ENCODE measurements at places on chromosomes 11 and 22.
A peak's percentile ranks its signal among the peaks of the same experiment; 100 is the strongest.

DNA sequence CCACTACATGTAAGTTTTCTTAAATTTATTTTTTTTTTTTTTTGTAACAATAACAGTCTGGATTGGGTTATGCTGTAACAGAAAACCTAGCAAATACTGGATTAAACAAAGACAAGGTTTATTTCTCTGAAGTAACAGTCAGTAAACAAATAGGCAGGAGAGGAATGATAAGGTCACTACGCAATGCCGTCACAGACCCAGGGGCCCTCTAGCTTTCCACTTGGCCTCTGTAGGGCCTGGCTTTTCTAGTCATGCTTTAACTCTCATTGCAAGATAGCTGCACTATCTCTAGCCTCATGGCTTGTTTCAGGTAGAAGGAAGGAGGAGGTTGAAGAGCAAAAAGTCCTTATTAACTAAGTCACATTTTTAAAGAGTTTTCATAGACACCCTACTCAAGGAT lies 6.5 kb downstream of the OR10A6 start:
- no peak for DNase-seq

GRCh38 chr11:134562941-134563471 lies 151.0 kb upstream of the B3GAT1 start:
- DNase-seq: no peak

DNA sequence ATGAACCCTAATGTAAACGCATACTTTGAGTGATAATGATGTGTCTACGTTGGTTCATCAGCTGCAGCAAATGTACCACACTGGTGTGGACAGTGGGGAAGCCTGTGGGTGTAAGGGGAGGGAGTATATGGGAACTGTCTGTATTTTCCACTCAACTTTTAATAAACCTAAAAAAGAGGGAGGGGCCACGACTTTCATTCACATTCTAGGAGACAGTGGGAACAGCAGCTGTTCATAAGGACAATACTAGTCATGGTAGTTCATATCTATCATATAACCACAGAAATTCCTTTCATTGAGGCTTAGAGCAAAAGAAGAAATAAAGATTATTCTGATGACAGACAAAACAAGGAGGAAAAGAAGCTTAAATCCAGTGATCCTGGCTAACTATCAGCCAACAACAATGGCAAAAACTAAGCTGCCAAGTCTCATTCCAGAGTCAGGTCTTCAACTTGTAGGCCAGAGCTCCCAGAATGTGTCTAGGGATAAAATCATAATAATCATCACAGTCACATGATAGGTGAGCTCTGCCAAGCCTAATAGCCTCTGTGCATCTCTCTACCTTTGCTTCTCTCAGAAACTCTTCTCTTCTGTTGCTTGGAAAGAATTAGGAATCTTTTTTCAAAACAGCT lies 59.4 kb upstream of the CHRM4 start:
- DNase-seq: no peak

DNA sequence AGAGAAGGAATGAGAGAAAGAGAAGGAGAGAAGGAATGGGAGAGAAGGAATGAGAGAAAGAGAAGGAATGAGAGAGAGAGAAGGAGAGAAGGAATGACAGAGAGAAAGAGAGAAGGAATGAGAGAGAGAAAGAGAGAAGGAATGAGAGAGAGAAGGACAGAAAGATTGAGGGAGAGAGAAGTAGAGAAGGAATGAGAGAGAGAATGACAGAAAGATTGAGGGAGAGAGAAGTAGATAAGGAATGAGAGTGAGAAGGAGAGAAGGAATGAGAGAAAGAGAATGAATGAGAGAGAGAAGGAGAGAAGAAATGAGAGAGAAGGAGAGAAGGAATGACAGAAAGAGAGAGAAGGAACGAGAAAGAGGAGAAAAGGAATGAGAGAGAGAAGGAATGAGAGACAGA lies 34.1 kb upstream of the APOL5 start:
- no peak for DNase-seq

DNA sequence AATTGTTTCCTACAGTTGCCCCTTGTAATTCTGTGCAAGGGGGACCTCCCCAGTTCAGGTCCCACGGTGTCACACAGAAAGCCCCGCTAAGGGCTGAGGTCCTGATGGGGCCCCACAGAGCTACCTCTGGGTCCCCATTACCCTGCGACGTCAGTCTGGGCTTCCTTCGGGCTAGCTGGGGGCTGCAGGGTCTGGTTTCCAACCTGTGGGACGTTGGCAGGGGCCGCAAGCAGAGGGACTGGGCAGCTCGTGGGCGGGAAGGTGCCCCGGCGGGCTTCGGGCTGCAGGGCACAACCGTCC lies 698 bp downstream of the SLC37A4 start:
- DNase-seq: no peak

DNA sequence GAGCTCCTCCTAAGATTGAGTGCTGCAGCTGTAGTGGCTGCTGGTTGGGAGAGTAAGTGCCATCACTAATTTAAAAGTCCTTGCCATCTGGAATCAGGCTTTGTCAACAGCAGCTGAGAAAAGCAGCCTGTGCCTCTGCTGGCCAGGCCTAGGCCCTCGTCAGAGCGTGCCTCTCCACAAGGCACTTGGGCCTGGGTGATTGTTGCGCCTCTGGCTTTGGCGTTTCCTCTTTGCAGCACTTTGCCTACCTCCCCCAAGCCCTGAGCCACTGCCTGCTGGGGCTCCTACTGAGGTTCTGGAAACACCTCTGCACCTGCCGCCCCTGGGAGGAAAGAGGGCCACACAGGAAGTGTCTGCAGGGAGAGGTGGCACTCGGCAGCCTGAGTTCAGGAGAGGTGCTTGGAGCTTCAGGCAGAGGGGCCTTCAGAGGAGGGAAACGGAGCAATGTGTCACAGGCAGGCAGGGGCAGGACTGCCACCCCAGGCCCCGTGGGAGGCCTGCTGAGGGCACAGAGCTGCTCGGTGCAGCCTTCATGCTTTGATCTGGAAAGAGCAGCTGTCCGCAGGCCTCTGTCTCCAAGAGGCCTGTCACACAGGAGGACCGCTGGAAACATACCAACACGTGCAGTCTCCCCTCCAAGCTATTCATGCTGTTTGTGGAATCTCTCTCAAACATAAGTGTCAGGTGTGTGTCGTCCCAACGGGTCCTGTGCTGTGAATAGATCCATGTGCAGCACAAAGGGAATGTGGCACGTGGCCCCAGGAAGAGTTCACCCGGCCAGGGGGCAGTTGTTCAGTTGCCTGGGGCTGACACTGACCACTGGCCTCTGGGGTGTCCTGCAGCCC lies 61.5 kb upstream of the EMID1 start:
- DNase-seq: no peak

- DNase-seq: no peak
Observed at GRCh38 chr11:28636033-28636432, 527.8 kb downstream of the METTL15 start.

GRCh38 chr11:65501472-65502273 lies 2.8 kb downstream of the MALAT1 start:
- peak; percentile 64 for DNase-seq

DNA sequence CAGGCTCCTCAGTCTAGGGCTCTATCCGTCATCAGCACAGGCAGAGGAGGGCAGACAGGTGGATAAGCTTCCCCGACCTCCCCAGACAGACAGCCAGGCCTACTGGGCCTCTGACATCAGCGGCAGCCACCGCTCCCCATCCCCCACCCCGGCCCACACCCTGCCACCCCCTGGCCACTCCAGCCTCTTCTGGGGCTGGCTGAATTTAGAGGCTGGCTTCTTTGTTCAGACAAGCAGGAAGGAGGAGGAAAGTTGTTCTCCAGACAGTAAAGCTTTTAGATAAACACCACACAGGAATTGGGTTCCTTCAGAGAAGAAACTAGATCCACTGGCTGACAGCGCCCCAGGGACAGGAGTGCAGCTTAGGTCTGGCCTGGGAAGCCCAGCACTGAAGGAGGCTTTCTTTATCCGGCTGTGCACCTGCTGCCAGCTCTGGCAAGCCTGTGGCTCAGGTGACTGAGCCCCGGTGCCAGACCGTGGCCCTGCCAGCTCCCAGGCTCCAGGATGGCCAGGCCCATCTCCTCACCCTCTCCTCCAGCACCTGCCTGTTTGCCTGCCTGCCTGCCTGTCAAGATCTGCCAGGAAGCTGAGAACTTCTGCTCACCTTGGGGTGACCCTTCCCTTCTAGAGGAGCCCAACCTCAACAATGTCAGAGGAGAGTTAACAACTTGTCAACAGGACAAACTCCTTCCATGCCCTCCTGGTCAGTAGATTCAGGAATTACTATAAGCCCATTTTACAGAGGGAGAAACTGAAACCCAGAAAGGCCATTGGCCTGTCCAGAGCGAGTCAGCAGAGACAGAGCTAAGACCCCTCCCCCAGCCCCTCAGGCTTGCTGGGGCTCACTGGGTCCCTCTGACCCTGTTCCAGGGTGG lies 44.0 kb upstream of the KLHL35 start:
- DNase-seq: no peak

GRCh38 chr11:119882316-119882715 lies 153.3 kb upstream of the NECTIN1 start:
- DNase-seq: no peak

GRCh38 chr22:46593996-46594946 lies 25.9 kb upstream of the GRAMD4 start:
- DNase-seq: no peak

DNA sequence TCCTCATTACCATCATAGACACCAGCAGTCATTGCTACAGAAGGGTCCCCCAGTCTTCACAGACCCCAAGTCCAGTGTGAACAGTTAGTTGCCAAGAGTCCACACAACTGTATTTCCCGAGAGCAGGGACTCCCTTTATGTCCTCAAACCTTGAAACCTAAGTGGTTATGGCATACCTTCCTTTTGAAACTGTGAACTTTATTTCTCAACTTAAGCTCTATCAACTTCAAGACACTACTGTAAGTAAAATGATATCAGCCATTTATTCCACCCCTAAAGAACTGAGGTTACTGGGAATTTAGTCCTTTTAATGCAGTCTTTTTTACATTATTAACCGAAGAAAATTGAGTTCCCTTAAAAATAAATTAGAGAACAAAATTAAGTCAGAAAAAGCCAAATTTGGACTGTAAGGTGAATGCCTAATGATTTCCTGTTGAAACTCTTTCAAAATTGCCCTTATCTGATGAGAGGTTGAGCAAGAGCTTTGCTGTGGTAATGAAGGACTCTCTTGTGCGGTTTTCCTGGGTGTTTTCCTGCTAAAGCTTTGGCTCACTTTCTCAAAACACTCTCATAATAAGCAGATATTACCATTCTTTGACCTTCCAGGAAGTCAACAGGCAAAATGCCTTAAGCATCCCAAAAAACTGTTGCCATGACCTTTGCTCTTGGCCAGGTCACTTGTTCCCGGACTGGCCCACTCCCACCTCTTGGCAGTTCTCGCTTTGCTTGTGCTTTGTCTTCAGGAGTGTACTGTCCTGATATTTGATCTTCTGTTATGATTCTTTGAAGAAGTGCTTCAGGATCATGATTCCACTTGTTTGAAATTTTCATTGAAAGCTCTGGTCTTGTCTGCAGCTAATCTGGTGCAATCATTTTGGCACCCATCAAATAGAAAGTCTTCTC lies 765.4 kb upstream of the ANO3 start:
- DNase-seq: peak; percentile 5

GRCh38 chr11:17208257-17208999 lies 642 bp upstream of the PIK3C2A start:
- DNase-seq: peak; percentile 74

DNA sequence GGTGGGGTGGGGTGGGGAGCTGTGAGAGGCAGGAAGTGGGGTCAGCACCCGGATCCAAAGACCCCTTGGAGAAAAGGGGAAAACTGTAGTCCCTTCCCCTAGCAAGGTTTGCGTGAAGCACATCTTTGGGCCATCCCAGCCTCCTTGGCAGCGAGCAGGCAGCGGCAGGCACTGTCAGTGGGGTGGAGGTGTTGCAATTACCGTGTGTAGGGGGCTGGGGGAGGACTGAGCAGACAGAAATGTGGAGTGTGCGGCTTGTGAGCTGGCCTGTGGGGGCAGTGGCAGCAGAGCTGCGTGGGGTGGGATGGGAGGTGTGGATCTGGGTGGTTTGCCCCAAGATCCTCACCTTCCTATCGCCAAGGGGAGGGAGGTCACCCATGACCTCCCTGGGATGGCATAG lies 16.4 kb downstream of the DAGLA start:
- DNase-seq: no peak

DNA sequence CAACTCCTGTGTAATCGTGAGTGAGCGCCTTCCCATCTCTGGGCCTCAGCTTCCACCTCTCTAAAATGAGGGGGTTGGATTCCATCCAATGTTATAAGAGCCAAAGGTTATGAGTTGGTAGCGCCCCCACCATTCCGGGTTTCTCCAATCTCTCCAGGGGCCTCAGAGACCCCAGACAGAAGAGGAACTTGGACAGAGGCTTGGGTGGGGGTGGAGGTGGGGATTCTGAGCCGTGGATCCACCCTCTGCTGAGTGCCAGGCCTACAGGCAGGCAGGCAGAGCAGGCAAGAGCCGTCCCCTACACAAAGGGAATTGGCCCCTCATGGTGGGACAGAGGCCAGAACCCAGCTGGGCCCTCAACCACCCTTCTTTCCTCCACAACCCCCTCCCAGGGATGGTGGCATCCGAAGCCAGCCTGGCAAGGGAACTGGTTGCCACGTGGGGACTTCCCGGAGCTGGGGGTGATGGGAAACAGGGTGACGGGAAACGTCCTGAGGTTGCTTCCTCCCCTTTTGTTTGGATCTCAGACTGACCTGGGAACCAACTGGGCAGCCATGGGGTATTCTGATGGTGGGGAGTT lies 31.8 kb downstream of the TXN2 start:
- no peak for DNase-seq

DNA sequence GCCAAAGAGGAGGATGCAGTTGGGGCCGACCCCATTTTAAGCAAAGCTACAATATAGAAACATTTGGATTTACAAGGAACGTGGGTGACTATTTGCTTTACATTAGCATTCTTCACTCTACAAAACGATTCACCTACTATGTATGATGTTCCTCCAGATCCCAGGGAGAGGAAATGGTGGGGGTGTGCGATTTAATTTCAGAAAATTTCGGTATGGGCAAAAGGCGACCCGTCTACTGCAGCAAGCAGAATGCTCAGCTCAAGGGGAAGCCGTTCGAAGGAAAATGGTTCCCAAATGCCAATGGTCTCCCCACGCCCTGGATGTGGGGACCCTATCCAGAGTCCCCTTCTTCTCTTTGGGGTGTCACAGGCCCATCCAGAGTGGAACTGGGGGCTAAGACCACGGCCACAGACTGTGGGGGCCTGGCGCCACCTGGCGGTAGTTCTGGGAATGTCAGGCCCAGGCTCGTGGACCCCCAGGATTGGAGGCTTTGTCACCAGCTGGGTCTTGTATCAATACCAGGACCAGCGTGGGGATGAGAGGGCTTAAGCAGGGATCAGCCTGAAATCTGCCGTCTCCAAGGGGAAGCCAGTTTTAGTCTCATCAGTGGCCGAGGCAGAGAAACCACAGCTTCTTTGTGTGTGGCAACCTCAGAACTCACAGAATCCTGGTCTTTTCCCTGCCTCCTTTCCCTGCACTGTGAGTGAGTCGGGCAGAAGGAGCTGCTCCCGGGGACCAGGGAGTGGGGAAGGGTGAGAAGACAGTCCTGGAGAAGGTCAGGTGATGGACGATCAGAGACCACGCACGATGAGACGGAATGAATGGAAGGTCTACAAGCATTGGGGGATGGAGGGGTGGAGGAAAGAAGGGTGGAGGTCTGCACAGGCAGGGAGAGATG lies 8.4 kb downstream of the LRRC10B start:
- DNase-seq: no peak

GRCh38 chr11:65434057-65434666 lies 11.6 kb downstream of the NEAT1 start:
- peak; percentile 38 for DNase-seq

GRCh38 chr22:32534252-32535235 lies 59.9 kb downstream of the FBXO7 start:
- DNase-seq: no peak

- no peak for DNase-seq
Observed at GRCh38 chr11:64409278-64409677, 50.3 kb downstream of the RPS6KA4 start.

- no peak for DNase-seq
Observed at GRCh38 chr22:24744638-24745037, 29.9 kb downstream of the PIWIL3 start.

GRCh38 chr11:72343006-72343756 lies 91.2 kb downstream of the CLPB start:
- DNase-seq: no peak

All from A172 (cell line).